ENCODE measurements at places on chromosomes 7 and 10.

DNA sequence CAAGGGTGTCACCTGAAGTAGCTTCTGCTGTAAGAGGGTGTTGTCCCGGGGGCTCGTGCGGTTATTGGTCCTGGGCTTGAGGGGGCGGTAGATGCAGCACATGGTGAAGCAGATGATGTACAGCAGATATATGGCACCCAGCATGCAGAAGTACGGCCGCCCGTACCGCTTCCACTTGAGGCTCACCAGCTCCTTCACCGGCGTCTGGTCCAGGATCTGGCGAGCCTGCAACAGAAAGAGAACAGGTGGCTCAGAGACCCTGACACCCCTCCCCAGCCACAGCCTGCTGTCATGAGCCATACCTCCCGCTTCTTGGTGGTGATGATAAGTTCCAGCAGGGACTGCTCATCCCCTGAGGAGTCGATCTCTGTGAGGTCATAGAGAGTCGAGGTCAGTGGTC lies 10.1 kb downstream of the TRPV6 start:
- no peak for DNase-seq

- DNase-seq, result no peak
Observed at GRCh38 chr10:68957654-68958053, 1.7 kb downstream of the DDX21 start.

- no peak for DNase-seq
Observed at GRCh38 chr7:77760809-77761453, 37.3 kb downstream of the TMEM60 start.

- no peak for DNase-seq
Observed at GRCh38 chr7:83769407-83769806, 120.5 kb upstream of the SEMA3E start.

GRCh38 chr7:5232874-5233273 lies 42.8 kb downstream of the WIPI2 start:
- DNase-seq, result no peak

DNA sequence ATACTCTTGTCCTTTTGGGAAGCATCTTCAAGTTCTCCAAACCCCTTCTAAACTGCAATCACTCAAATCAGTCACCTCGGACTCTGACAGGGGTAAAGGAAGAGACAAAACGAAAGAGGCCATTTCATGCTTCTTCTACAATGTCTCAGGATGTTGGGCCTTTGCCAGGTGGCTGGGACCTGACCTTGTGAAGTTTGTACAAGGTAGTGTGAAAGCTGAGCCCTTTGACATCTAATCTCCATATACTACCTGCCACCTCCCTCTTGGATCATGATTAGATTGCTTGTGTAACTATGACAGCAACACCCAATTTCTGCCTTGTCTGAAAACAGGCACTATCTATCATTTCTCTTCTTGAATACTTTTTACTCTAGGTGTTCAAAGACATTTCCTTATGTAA lies 35.1 kb upstream of the PDLIM1 start:
- DNase-seq, result no peak

- DNase-seq, result no peak
Observed at GRCh38 chr7:90777886-90778285, 181.8 kb downstream of the CDK14 start.

- no peak for DNase-seq
Observed at GRCh38 chr7:116785843-116786242, 76.5 kb upstream of the CAPZA2 start.

DNA sequence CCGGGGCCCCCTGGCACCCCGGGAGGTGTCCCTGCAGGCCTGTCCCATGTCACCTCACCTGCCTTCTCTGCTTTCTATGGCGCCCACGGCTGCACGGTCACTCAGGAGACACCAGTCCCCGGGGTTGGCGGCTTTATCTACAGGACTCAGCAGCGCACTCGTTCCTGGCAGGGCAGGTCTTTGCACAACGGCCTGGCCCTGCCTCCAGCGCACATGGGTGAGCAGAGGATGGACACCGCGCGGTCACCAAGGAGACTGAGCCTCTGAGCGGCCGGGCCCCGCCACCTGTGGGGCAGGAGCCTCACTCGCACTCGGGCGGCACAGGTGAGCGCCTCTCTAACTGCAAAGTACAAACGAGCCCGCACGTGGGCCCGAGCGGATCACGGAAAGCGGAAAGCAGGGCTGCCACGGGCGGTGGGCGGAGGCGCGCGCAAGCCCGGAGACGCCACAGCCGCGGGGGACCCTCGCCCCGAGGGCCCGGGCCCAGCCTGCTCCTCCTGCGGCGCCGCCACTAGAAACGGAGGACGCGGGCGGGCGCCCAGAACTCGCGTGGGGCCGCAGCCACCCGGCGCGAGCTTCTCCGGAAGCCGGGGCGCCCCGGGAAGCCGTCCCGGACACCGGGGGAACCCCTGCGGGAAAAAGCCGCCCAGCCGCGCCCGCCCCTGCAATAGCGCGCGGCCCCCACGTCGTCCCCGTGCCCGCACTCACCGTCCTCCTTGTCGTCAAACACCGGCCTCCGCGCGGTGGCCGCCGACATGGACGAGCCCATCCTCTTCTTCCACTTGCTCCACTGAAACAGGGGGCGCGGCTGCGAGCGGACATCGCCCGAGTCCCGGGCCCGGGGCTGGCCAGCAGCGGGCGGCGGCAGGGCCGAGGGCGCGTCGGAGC lies 642 bp downstream of the STK32C start:
- no peak for DNase-seq

GRCh38 chr7:46539892-46540483 lies 618.9 kb upstream of the IGFBP3 start:
- no peak for DNase-seq

DNA sequence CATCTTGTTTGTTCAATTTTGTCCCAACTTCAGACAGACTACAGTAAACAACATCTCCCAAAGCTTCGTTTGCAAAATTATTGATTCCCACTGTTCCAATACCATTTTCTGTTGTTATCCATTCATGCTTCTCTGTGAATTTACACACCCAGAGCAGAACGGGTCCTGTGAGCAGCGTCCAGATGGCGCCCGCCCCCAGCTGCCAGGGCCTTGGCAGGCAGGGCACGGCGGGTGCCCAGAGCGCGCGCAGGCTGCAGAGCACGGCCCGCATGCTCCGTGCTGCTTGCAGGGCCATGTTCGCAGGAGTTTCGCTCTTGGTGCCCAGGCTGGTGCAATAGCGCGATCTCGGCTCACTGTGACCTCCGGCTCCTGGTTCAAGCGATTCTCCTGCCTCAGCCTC lies 32.5 kb upstream of the SEPTIN7 start:
- no peak for DNase-seq

DNA sequence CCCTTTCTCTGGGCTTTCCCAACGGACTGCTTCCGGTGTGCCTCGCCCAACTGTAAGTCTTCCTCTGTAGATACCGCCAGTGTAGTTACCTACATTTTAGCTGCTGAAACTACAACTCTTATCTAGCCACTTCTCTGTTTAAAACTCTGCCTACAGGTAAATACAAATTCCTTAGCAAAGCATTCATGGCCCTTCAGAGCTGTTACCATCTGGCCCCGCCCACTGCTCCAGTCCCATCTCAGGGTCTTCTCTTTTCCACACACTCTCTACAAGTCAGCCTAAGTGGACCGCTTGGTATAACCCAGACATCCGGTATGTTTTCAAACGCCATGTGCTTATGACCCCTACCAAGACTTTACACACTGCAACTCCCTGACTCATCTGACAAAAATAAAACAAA lies 41.0 kb upstream of the LAMB4 start:
- no peak for DNase-seq

DNA sequence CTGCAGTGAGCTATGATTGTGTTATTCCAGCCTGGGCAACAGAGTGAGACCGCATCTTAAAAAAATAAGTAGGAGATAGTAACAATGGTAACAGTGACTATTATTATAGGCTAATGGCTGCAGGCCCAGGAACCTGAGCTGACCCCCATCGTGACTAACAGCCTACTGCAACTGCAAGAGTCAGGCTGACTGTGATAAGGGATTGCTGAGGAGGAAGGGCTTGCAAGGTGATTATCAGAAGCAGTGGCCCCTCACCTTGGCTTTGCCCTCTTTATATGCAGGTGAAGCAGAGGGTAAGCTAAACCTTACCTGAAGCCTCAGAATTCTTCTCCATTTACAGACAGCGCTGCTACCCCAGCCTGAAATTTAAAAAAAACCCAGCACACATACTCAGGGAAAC lies 83.9 kb upstream of the SDK1 start:
- no peak for DNase-seq

- DNase-seq, result no peak
Observed at GRCh38 chr7:44139311-44140010, 1.7 kb downstream of the MYL7 start.

DNA sequence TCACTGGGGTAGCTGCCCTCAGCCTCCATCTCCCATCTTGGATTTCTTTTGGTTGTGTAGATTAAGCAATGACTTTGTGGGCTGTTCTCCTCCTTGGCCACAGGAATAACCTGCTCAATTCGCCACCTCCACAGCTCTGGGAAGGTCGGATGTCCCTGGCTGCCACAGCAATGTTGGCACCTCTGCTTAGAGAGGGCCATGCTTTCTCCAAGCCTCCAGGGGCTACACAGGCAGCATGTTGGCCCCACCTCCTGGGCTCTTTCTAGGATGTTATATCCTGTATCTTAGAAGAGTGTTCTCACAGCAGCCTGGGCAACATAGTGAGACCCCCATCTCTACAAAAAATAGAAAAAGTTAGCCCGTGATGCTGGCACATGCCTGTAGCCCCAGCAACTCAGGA lies 35.4 kb upstream of the FXYD4 start:
- DNase-seq, result no peak

DNA sequence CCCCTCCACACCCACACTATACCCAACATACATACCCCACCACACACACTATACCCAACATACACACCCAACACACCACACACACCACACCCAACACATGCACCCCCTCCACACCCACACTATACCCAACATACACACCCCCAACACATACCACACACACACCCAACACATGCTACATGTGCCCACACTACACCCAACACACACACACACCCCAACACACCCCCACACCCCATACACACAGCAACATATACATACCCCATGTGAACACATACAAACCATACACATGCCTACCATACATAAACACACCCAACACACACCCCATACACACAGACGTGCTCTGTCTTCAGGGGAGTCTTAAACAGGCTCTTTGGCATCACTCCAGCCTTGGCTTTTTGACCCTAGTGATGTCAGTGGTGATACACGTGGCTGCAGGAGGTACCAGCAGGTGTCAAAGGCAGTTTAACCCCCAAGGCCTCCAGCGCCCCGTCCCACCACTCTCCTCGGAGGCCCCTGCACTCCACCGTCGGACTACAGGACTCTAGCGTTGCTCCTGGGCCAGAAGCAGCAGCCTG lies 73.4 kb downstream of the HIPK2 start:
- DNase-seq, result no peak

- DNase-seq, result no peak
Observed at GRCh38 chr7:148436571-148436970, 154.0 kb upstream of the C7orf33 start.

GRCh38 chr10:77726732-77727131 lies 89.1 kb upstream of the KCNMA1 start:
- no peak for DNase-seq

GRCh38 chr7:131844369-131844768 lies 287.9 kb upstream of the PODXL start:
- DNase-seq, result no peak

- DNase-seq, result no peak
Observed at GRCh38 chr7:34107276-34107675, 201.9 kb downstream of the BMPER start.

- DNase-seq, result no peak
Observed at GRCh38 chr10:103078309-103078615, 114.8 kb downstream of the NT5C2 start.

DNA sequence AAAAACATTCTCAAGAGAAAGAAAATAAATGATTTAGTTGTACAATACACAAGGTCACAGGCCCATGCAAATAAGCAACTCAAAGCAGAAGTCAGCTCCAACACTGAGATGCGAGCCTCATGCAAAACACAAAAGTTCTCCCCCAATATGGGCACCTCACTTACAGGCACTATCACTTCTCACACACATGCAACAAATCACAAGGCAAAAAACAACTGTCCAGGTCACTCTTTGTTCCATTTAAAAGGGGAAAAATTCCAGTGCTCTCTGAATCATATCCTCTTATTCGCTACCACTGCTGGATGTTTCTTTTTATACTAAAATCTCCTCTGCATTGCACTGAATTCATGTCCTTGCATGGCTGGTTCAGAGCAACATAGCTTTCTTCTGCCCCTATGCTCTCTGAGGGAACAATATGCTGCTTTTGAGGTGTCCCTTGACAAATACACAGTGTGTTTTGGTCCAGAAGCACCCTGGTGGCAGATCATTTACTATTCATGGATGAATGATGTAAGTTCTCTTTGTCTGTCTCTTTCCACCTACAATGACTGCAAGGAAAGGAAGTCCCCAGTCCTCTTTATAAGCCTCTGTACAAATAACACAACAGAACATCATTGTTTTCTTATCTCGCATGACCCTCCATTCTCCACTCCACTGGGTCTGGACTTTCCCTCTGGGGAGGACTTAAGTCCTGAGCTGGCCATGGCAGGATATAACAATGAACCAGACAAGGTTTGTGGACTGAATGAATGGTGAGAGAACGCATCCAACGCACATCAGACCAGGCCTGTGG lies 85.4 kb upstream of the GSDME start:
- no peak for DNase-seq

DNA sequence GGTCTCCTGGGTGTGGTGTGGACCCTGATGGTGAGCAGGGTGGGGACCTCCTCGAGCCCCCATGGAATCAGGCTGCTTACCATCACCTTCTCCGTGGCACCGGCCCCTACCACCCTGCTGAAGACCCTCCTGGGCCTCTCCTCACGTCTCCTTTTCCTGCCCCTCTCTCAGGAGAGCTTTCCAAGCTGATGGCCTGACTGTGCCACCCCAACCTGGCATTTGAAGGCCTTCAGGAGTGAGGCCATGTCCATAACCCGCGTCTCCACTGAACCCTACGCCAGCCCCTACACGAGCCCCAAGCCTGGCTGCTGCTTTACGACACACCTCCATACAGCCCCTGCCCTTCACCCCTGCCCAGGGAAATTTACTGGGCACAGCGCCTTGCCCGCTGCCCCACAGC lies 55.4 kb downstream of the ZRANB1 start:
- no peak for DNase-seq

- DNase-seq, result no peak
Observed at GRCh38 chr7:134293002-134293740, 23.6 kb downstream of the SLC35B4 start.

DNA sequence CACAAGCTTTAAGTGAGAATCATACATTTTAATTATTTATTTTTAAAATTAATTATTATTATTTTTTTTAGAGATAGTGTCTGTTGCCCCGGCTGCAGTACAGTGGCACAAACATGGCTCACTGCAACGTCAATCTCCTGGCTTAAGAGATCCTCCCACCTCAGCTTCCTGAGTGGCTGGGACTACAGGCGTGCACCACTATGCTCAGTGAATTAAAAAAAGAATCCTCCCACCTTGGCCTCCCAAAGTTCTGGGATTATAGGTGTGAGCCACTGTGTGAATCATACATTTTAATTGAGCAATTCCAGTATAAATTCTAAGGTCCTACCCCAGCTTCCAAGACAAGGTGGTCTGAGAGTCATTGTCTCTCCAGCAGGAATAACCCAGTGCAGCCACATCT lies 172.4 kb downstream of the JAZF1 start:
- no peak for DNase-seq

Data from stimulated activated CD8-positive, alpha-beta memory T cell treated with anti-CD3 and anti-CD28 coated beads, Interleukin-15, amount 100 ng/mL, for 24 hours (primary cell).